ENCODE measurements at places on chromosomes 2 and 18.

DNA sequence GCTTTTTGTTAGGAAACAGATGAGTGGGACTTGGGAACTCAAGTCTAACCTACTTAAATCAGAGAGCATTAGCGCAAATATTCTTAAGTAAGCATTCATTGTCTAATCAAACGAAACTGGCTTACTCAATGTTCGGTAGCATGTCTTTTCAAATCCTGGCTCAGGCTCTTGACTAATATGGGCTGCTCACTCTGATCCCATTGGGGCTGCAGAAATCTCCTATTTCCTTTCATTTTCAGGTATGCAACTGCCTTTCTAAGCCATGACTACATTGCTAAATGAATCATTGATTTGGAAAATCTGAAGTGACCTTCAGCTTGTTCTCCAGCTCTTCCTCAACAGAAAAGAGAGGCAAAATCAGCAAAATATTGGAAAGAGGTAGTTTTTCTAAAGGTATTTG, 2084.4 kb upstream of the PIK3C3 start:
- DNase-seq, result no peak

DNA sequence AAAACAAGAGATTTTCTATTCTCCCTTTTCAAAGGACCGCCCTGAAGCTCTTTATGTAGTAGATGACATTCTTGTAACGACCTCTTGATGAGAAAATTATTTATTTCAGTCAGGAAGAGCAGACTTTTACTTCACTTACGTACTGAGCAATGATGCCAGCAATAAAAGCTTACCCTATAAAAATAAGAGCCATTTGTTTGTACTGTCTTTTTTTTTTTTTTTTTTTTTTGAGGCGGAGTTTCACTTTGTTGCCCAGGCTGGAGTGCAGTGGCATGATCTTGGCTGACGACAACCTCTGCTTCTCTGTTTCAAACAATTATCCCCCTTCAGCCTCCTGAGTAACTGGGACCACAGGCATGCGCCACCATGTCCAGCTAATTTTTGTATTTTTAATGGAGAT, 39.2 kb downstream of the CRIM1 start:
- DNase-seq, result no peak

- no peak for DNase-seq
Measured at GRCh38 chr2:53708988-53709387, 58.6 kb upstream of the CHAC2 start.

DNA sequence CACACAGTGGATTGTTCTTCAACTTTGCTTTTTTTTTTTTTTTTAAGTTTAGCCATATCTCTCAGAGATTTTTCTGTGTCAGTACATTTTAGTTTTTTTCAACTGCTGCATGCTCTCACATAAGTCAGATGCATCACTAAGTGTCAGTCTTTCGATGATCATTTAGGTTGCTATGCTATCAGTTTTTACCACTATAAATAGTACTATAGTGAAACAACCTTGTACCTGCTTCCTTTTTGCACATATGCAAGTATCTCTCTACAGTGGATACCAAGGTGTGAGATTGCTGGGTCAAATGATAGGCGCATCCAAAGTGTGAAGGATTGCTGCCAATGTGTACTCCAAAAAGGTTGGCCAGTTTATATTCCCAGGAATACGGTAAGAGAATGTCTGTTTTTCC, 33.5 kb upstream of the MAP4K3 start:
- no peak for DNase-seq

Data from suppressor macrophage (primary cell).